IPS DF 6.9 (cell line): ENCODE measurements at places on chromosomes 3 and 15.

- DNase-seq, result no peak
These were observed 161.1 kb upstream of the BHLHE40 start for GRCh38 chr3:4818164-4818563.

DNA sequence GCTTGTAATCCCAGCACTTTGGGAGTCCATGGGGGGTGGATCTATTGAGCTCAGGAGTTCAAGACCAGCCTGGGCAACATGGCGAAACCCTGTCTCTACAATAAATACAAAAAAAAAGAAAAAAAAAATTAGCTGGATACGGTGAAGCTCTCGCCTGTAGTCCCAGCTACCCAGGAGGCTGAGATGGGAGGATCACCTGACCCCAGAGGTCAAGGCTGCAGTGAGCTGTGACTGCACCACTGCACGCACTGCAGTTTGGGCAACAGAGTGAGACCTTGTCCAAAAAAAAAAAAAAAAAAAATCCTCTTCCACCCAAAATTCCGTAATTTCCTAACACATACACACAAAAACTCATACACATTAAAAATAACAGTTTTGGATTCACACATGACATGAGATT, 2.2 kb downstream of the ANO10 start:
- DNase-seq, result no peak

DNA sequence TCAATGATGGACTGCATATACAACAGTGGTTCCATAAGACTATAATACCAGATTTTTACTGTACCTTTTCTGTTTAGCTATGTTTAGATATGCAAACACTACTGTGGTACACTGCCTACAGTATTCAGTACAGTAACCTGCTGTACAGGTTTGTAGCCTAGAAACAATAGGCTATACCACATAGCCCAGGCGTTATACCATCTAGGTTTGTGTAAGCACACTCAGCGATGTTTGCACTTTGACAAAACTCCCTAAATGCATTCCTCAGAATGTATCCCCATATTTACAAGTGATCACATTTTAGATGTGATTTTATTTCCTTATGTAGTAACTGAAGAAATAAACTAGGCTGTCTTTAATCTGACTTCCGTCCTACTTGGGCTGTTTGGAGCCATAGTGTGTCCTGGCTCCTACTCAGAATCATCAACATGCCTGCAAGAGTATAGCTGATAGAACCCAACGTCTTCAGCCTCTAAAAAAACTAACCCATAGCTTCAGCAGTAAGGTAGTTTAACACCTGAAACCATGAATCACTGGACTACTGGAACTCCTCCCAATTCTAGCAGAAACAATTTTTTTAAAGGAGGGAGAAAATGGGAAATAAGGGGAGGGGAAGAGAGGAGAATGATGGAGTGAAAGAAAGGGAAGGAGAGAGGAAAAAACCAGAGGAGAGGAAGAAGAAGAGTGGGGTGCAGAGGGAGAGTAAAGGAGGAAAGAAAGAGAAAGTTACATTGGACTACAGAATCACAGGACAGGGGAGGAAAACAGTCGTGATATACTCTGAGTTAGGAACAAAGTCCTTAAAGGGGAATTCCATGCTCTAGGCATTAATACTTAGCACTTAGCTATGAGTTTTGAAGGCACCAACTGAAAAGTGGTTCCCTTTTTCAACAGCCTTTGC, 67.7 kb upstream of the PLXND1 start:
- no peak for DNase-seq

- DNase-seq, result no peak
These were observed 2.8 kb downstream of the PLSCR2 start for GRCh38 chr3:146466604-146467003.

DNA sequence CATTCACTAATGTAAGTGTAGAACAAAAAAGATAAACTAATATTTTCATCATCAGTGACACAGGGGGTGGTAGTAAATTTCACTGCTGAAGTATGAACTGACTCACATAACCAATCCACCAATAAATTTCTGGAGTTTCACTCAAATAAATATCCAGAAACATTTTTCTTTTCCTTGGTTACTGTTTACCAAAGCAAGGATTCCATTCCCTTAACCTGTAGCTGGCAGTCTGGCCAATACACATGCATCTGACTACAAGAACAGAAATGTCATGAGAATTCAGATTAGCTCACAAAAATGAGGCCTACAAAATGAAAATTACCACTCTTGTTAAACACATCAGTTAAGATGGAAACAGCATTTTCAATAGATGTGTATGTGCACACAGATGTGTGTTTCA, 80.3 kb downstream of the STAG1 start:
- no peak for DNase-seq

GRCh38 chr15:97881346-97881965, 79.0 kb upstream of the ARRDC4 start:
- no peak for DNase-seq

- no peak for DNase-seq
These were observed 887.4 kb upstream of the CFAP20DC start for GRCh38 chr3:59937201-59937600.

DNA sequence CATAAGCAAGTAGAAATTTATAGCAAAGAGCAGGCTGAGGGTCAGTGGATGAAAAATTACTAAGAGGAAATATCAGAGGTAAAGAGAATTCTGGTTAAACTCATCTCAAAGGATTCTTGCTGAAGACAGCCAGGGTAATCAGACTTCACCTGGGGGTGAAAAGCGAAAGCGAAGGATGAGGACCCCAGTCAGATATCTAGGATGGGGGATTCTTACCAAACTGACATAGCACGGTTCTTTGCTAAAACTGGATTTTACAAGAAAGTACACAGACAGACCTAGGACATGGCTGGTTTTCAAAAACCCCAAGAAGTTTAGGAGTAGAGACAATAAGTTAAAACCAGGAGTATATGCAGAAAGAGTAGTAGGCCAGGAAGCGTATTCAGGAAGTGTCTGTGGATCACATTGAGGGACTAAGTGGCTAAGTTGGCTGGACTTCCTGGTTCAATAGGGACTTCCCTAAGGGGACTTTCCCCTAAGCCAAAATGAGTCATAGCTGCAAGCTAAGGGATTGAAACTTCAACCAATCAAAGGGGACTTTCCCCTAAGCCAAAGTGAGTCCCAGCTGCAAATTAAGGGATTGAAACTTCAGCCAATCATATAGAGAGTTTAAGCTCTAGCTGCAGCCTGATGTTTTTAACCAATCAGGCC, 2.4 kb upstream of the CFAP91 start:
- DNase-seq, result no peak

- no peak for DNase-seq
These were observed 11.8 kb upstream of the LIPC start for GRCh38 chr15:58419803-58420524.

- no peak for DNase-seq
These were observed 72.8 kb upstream of the ZNF280D start for GRCh38 chr15:56806148-56806536.

- DNase-seq, result no peak
These were observed 115.2 kb upstream of the TP63 start for GRCh38 chr3:189516039-189516438.

DNA sequence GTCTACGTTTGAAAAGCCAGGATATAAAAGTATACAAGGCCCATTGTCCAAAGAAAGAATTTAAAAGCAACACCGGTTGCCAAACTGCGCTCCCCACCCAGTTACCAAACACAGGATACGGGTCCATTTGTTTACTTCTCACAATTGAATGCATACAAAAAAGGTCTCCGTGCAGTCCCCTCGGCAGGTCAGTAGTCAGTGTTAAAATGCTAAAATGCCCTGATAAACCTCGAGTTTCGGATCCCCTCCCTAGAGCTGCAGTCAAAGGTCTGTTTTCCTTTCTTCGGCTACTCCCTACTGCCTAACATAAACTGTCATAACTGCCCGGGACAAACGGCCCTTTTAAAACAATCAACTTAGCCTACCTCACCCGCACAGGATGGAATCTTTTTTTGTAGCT, 534.6 kb downstream of the FOXP1 start:
- no peak for DNase-seq

- no peak for DNase-seq
These were observed 131.2 kb downstream of the CTNNB1 start for GRCh38 chr3:41330465-41330864.

- DNase-seq, result no peak
These were observed 80.7 kb downstream of the CHST2 start for GRCh38 chr3:143200001-143200924.

DNA sequence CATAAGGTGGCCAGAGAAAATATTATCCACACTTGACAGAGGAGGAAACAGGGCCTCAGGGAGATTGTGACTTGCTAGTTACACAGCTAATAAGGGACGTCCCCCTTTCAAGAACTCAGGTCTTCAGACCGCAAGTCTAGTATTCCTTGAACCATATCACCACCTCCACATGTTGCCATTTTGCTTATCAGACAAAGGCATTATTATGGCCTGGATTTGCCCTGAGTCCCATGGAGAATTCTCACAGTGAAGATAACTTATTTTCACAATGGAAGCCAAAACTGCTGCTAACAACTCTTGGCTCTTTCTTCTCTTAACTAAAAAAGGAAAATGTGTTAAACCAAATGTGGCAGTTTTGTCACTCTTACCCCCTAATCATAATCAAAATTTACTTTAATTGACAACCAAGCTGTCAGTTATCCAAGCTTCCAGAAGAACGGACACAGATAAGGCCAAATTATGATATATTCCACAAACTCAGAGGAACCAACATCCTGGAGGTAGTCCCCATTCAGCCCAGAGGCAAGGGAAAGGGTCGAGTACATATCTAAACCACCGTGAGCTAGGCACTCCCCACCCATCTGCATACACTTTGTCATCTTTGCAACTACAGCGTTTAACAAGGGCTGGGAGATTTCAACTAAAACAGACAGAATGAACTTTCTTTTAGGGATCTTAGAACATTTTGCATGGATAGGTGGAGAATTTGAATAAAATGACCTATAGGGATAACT, 63.6 kb upstream of the THBS1 start:
- no peak for DNase-seq

DNA sequence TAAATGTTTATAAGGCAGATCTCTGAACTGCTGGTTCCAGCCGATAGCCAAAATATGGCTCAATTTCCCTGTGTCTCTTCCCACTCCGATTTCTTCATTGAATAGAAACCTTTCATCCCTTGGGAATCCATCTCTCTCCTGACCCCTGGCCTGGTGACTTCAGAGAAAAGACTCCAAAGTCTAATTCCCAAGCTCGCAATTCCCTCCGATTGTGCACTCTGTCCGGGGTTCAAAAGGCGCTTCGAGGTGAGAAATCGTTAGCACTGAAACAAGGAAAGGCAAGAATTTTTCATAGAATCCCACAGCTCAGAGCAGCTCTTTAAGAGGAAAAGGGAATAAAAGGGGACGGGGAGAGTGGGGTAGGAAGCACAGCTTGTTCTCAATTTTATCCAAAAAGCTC, 18.4 kb upstream of the RAD18 start:
- DNase-seq, result no peak

DNA sequence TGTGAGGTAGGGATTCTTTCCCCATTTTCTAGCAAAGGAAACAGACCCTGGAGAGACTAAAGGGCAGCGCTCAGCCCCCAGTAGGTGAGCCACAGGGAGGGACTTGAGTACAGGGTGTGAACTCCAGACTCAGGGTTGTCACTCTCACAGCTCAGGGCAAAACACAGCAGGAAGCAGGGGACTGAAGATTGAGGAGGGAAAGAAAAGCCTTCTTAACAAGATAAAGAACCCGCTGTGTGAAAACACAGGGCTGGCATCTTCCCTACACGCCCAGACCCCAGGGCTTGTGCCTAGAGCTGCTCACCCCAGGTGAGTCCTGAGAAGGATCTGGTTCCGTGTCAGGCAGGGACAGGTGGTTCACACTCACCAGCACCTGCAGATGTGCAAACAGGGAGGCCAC, 59.6 kb downstream of the ABTB1 start:
- DNase-seq, result peak; percentile 29

DNA sequence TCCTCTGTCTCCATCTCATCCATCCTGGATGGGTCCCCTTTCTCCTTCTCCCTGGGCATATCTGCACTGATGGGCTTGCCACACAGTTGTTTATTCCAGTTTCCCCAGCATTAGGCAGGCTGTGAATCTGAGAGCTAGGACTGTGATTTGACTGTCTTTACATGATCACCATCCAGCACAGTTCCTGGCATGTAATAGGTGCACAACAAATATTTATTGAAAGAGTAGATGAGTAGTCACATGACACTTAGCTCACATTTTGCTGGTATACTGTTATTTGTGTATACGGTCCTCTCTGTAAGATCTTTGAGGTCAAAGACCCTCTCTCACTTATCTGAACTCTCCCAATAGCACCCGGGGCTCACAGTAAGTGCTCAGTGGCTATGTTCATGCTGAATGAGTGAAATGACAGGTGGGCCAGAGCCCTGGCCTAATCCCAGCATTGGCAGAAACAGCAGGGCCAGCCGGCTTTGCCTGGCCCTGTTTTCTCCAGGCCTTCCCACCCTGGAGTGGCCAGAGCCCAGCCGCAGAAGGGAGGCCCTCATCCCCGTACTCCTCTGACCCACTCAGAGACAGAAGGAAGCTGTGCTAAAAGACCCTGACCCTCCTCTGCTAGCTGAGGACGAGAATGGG, 16.2 kb upstream of the BAHD1 start:
- DNase-seq, result no peak

DNA sequence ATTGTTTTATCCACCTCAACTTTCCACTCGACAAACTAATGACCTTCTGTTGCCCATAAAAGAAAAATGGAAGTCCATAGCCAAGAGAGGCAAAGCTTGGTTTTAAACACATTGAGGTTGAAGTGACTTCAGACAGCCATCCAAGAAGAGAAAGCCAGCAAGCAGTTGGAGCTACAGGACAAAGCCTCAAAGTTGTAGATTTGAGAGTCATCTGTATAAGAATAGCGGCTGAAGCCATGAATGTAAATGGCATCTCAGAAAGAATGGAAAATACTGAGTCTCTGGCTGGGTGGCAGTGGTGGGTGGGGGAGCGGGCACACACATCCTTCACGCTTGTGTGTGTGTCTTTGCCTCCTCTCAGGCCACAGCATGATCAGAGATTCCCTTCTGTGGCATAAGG, 124.1 kb upstream of the CHRM5 start:
- peak; percentile 22 for DNase-seq

- DNase-seq, result no peak
These were observed 72.0 kb downstream of the RAD18 start for GRCh38 chr3:8891303-8891702.

- no peak for DNase-seq
These were observed 13.7 kb downstream of the CCR8 start for GRCh38 chr3:39343076-39343717.

DNA sequence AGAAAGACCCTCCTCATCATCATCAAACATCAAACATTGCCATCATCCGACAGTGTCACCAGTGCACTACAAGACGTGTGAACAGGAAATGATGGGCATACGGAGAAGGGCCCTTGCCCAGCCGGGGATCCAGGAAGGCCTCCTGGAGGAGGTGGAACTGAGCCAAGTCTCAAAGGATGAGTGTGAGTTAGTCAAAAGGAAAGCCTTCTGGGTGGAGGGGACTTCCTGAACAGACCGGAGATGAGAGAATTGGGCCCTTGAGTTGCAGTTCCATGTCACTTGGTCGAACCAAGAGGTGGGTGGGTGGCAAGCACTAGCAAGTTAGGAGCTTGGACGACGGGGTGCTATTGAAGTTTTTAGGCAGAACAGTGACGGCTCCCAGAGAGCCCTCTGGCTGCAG, 8.5 kb downstream of the SEMA4B start:
- DNase-seq, result no peak

GRCh38 chr15:73078722-73079121, 26.5 kb downstream of the NEO1 start:
- DNase-seq, result no peak
